Neural crest cell (in vitro differentiated cells): ENCODE measurements at places on chromosomes 13 and 19.

DNA sequence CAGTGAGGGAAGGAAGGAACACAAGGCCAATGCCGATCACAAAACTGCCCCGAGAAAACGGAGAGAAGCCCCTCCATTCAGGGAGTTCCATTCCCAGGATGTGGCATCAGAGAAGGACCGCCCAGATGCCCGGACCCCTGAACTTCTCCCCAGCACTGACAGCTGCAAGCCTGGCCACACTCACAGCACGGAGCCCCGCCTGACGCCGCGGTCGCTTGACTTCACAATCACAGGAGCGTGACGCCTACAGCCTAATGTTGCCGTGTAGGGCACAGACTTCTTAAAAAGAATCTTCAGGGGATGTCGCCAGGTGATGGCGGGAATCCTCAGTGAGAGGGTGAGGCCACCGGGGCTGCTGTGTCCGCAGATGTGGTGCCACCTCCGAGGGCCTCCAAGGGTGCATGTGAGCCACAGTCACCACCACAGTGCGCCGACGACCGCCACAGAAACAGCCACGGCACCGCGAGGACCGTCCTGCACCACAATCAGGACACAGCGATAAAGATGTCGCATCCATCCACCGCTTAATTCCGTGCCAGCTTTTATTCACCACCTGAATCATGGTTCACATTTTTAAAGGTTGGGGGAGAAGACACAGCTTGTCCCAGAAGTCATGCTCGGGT lies 77.2 kb downstream of the SPACA7 start:
- DNase-seq, result no peak

- DNase-seq, result no peak
Measured at GRCh38 chr13:97067017-97067895, 73.0 kb upstream of the OXGR1 start.

- no peak for DNase-seq
Measured at GRCh38 chr13:101384929-101385328, 31.4 kb downstream of the NALCN start.

DNA sequence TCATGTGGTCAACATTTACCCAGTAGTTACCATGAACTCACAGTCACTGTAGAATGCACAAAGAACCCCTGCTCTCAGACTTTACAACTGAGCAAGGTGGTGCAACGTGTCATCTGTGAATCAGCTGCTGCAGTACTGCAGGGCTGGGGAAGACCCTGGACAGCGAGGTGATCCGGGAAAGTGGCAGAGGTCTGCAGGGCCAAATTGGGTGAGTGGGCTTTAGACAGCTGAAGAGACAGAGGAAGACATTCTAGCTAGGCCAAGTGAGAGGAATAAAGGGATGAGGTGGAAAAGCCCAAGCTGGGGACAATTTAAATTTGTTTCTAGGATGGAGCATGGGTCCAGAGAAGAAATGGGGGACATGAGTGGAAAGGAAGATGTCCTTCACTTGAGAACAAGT lies 270.5 kb downstream of the DCLK1 start:
- DNase-seq, result no peak

- no peak for DNase-seq
Measured at GRCh38 chr13:113949546-113949945, 24.3 kb downstream of the C13orf46 start.

GRCh38 chr13:95301183-95301967 lies at the start of gene ABCC4:
ABCC4 (minus strand) TSS chr13:95301451; CDS start chr13:95301314, 137 bp downstream.
- peak; percentile 55 for DNase-seq

DNA sequence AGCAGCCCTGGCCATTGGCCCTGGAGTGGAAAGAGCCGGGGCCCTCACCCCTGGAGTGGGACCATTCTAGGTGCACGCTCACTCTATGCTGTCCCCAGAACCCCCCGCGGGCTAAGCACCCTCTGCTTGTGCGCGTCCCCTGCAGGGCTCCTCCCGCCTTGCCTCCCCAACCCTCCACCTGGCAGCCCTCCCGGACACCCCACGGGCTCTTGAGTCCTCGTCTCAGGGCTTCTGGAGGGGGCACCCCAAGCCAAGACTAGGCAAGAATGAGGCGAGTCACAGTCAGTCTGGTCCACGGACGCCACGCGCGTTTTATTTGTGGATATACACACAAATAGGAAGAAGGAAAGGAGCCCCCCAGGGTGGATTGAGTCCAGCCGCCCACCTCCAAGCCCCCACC lies 7.0 kb upstream of the TMEM161A start:
- DNase-seq, result no peak

GRCh38 chr13:50457415-50458393 lies 385.8 kb downstream of the DLEU7 start:
- no peak for DNase-seq

GRCh38 chr19:6971366-6971765 lies 49.9 kb downstream of the MBD3L2B start:
- DNase-seq, result no peak

DNA sequence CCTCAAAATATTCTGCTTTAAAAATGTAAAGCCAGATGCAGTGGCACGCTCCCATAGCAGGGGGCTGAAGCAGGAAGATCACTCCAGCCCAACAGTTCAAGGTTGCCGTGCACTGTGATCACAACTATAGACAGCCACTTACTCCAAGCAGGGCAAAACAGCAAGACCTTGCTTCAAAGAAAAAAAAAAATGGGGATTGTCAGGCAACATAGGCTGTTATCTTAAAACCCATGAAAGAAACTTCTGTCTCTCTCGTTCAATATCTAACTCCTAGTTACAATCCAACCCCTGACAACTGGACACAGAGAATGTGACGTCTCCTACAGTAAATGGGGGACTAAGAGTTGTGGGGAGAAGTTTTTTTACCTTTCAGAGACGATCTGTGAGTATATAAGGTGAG lies 17.4 kb downstream of the ELF1 start:
- no peak for DNase-seq

DNA sequence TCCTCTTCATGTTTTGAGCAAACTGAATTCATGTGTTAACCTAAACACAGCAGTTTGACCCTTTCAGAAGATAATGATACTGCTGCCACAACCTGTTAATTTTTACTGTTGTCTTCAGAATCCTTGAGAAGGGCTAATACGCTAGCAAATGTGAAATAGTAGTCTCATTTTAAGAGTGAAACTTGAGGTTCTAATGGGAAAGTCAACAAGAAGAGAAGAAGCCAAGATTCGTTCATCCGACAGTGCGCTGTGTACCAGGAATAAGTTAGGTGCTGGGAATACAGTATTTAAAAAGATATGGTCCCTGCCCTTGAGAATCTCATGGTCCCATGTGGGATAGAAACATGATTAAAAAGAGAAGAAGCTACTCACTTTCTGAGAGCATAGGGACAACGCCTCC lies 134.4 kb downstream of the KL start:
- no peak for DNase-seq

GRCh38 chr13:100068133-100068931 lies 20.6 kb upstream of the PCCA start:
- DNase-seq, result no peak

DNA sequence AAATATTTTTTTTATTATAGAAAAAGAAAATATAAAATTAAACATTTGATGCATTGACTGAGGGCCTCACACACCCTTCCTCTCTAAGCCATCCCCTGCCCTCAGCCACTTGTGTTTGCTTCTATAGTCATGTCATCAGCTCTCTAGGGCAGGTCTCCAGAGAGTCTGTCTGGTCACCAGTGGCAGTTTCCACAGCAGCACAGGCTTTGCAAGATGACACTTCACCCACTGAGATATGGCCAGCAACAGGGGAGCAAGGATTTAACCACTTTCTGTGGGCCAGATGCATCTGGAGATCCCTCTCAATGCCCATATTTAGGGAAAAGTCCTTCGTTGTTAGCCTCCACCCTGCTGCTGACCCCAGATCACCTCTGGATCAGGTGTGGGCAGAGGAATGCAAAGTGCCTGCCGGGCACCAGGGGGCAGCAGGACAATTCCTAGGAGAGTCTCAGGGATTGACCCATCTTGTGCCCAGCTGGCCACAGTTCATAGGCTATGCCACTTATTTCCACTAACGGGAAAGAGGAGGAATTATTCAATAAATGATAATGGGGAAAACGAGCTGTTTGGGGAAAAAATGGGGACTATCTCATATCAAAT lies 4.8 kb downstream of the ABCC4 start:
- DNase-seq, result peak; percentile 23

DNA sequence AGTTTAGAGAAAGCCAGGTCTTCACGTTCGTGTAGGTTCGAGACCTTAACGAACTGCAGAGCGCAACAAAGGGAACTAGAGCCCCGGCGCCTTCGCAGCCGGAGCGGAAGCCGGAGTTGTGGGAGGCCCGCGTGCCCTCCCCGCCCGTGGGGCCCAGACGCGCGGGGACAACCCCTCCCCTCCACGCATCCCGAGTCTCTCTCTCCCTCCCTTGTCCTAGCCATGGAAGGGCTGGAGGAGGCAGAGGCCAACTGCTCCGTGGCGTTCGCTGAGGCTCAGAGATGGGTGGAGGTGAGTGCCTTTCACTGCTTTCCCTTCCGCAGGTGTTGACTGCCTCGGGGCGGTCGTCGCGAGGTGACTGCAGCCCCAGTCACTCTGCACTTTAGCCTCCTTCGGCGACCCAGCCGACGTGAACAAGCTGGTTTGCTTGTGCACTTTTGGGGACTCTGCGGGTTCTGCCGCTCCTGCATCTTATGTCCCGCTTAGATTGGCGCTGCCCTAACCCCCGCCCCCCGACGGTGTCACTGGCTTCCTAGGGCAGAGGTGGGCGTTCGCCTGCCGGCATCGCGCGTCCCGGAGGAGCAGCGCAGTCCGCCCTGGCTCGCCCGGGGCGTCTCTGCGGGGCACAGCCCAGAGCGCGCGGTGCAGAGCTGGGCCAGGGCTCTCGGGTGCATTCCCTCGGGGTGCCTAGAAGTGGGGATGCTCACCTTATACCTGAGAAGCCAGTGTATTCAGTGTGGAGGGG lies 478 bp downstream of the LMO7 start:
- DNase-seq, result no peak

- DNase-seq, result no peak
Measured at GRCh38 chr19:38892841-38893240, 6.6 kb downstream of the SIRT2 start.

GRCh38 chr19:17197666-17198065 lies 17.5 kb upstream of the USE1 start:
- DNase-seq, result no peak

- DNase-seq, result no peak
Measured at GRCh38 chr19:16285769-16286498, 38.7 kb upstream of the KLF2 start.

GRCh38 chr19:18668744-18669523 lies 14.5 kb upstream of the CRTC1 start:
- no peak for DNase-seq

DNA sequence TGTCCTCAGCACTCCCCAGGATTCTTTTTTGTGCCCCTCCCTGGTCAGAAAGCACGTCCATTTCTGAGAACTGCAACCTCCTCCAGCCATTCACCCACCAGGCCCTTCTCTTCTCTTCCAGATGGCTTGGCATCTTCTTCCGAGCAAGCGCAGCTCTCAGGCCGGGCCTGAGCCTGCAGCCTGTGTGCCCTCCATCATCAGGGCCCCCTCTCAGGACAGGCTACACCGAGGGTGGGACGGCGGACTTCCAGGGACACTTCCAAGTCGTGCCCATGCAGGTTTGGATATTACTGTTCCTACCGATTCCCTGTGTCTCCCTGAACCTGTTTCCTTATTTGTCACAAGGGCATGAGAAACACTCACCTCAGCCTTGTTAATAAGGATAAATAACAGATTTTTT lies 28.4 kb downstream of the SOX1 start:
- no peak for DNase-seq

DNA sequence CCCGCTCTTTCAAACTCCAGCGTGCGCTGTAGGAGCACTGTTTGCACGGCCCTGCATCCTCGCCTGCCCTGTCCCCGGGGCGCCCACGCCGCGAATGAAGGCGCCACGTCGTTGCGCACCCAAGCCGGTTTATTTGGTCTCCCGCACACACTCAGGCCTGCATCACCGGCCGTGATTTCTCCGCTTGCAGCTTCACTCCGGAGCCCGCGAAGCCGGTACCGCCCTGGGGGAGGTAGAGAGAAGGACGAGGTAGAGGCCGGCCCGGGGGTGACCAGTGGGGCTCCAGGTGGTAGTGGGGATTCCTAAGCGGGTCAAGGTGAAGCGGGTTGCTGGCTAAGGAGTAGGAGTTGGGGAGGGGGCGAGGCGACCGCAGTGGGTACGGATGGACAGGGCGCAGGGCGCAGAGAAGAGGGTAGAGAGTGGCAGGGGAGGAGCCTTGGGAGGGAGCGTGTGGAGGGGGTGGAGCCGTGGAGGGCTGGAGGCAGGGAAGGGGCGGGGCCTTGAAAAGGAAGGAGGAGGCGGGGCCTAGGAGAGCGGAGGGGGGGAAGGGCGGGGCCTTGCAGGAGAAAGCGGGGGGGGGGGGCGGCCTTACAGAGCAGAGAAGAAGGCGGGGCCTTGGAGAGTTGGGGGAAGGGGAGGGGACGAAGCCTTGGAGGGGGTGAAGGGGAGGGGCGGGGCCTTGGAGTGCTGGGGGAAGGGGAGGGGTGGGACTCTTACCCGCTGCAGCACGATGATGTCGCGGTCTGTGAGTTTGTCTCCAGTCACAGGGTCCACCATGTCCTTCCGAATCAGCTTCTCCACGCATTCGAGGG lies 24.6 kb downstream of the NOSIP start:
- DNase-seq, result peak; percentile 21

- DNase-seq, result no peak
Measured at GRCh38 chr13:97879646-97880310, 73.7 kb upstream of the IPO5 start.
